ENCODE measurements at places on chromosomes 6 and 20.
A peak's percentile ranks its signal among the peaks of the same experiment; 100 is the strongest.

DNA sequence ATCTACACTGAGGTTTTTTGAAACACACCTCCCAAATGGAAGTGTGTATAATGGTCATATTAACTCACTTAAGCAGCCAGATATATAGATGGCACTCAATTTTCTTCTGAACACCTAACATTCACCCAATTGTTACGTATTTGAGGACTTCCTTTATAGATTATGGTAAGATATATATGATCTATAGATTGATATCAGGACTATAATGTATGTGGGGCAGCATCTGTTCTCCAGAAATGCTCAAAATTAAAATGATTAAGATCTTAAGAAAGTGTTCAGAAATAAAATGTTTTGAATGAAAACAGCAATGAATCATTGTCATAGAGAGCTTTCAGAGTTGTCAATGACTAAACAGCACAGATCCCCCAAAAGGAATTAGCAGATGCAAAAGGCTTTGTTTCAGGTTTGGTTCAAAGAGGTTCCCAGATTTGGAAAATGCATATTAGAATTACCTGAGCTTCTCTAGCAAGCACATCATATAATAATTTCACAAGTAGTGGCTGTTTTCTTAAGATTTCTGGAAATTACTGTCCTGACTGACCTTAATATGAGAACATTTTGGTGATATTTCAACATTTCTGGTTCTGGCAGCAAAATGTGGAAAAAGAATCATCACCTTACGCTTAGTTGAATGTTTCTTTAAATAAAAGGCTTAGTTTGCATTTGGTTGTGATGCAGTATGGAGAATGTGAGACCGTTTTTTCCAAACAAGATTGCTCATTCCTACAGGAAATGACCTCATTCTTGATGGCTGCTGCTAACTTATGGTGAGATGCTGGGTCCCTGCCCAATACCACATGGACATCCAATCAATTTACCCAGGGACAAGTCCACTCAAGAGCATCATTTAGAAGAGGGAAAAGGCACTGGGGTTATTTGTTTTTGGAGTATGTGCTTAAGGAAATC lies 31.5 kb downstream of the TRAF3IP2 start:
- no peak for DNase-seq

- DNase-seq, result no peak
These were observed 28.2 kb downstream of the ESF1 start for GRCh38 chr20:13756551-13756950.

DNA sequence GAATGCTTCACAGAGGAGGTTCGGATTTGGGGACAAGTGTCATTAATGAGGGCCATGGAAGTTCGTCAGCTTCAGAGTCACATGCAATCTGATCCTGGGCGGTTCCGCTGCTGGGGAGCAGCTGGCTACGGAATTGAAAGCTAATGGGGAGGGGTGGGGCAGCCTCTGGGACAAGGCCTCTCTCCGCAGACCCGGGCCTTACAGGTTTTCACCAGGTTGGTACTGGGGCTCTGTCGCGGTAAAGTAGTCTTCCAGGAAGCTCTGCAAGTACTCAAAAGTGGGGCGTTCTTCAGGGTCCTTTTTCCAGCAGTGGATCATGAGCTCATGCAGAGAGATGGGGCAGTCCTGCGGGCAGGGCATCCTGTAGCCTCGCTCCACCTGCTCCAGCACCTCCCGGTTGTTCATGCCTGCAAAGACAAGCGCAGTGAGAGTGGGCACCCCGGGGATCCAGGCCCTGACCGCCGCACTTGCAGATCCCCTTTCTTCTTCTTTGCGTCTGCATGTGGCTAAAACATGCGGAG lies 55.9 kb upstream of the TRAF3IP2 start:
- peak; percentile 80 for DNase-seq

DNA sequence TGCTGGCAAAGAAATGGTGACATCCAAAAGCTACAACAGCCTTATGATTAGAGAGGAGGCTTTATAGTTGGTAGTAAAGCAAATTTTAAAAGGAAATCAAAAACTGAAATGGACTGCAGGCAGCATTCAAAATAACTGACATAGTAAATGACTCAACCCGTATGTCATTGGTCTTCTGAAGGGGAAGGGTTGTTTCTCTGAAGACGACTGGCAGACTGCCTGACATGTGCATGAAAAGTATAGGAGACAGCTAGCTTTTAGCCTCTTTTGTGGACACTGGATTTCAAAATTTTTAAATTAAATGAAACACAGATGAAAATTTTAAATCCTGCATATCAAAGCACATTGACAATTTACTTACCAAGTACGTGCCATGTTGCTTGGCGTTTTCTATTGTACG lies 90.7 kb downstream of the TRMT6 start:
- DNase-seq, result no peak

DNA sequence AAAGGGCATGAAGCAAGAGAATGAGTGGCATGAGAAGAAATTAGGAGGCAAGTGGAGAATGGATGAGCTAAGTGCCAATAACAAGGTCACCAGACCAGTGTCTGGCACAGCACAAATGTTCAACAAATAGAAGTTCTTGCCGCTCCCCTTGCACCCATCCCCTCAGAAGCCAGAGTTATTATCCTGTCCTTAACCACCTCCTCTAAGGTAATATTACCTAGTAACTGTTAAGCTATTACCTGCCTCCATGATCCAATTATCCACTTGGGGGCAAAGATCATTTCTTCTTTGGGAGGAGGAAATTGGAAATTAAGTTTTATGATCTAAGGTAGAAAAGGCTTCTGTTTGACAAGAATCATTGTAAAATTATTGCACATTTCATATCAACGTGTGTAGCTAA lies 133.8 kb downstream of the FOXA2 start:
- no peak for DNase-seq

GRCh38 chr20:672963-673602 lies 2.5 kb downstream of the SCRT2 start:
- peak; percentile 73 for DNase-seq

- DNase-seq, result no peak
These were observed 51.7 kb downstream of the GFOD1 start for GRCh38 chr6:13435477-13436246.

DNA sequence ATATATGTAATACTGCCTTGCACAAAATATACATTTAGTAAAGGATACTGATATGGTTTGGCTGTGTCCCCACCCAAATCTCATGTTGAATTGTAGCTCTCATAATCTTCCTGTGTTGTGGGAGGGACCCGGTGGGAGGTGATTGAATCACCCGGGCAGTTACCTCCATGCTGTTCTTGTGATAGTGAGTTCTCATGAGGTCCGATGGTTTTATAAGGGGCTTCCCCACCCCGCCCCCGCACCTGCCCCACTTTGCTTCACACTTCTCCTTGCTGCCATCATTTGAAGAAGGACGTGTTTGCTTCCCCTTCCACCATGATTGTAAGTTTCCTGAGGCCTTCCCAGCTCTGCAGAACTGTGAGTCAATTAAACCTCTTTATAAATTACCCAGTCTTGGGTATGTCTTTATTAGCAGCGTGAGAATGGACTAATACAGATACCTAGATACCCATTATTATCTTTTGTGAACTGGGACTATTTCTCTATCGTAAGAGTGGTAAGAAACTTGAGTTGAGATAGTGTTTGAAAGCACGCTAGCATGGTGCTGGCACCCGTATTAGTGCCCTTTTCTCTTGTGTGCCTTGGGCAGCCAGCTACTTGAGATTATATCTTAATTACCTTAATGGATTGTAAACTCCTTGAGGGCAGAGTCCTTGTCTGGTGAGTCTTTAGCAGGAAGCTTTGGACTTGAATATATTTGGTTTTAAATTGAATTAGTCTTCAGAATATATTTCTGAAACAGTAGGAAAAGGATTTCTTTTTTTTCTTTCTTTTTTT lies 25.6 kb downstream of the TOP1 start:
- no peak for DNase-seq

DNA sequence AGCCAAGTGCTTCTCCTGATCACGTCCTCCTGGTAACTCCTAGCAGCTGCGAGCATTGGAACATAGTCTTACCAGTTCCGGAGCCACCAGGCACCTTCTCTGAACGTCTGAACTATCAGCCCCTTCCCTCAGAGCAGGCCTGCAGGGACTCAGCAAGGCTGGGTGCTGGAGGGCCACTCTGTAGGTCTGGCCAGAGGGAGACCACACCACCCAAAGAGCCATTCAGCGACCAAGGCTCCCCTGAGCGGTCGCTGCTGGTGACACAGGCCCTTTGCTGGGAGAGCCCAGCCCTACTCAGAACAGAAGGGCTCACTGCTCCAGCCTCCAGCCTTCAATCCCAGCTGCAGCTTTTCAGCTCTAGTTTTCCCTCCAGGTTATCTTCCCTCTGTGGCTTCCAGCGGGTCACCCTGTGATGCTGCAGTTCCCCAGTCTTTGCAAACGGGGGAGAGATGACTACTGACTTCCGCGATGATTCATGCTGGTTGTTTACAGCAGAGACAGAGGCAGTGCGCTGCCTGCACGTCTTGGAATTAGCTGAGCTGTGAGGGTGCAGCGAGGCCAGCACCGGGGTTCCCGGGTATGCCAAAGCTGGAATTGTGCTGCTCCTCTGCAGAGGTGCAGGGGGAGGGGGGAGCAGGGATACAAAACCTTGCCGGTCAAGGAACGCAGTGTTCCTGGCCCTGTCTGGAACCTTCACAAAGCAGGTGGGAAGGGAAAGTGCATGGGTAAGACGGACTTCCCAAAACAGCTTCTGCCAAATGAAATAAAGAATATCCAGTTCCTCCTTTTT lies 161.4 kb downstream of the LY86 start:
- DNase-seq, result peak; percentile 53

GRCh38 chr6:132964101-132964867 lies 149.9 kb downstream of the RPS12 start:
- no peak for DNase-seq

DNA sequence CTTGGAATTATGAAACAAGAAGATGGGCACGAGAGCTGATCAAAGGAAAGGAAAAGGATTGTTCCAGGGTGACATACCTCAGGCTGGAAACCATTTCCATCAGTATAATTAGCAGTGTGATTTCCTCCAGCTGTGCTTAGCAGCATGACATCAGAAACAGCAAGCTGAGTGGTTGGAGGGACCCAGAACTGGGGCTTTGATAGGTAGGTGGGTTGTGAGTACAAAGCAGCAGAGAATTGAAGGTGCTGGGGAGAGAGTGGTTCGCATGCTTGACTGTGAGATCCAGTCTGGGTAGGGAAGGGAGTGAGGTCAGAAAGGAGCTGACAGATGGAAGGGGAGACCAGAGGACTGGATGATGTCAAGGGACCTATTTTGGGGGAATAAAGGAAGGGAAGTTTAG lies 90.4 kb downstream of the CD164 start:
- no peak for DNase-seq

- peak; percentile 81 for DNase-seq
These were observed at the start of gene RIPPLY2 for GRCh38 chr6:83853178-83854000. RIPPLY2 (plus strand) TSS chr6:83853360; CDS start chr6:83853417, 57 bp downstream.

GRCh38 chr6:89080281-89081128 lies at the start of gene PNRC1:
PNRC1 (plus strand) TSS chr6:89080751; CDS start chr6:89080895, 144 bp downstream.
- peak; percentile 100 for DNase-seq

- no peak for DNase-seq
These were observed 98.8 kb downstream of the LAMA2 start for GRCh38 chr6:128981716-128982115.

GRCh38 chr20:60403105-60403741 lies 445.0 kb downstream of the CDH26 start:
- DNase-seq, result no peak

DNA sequence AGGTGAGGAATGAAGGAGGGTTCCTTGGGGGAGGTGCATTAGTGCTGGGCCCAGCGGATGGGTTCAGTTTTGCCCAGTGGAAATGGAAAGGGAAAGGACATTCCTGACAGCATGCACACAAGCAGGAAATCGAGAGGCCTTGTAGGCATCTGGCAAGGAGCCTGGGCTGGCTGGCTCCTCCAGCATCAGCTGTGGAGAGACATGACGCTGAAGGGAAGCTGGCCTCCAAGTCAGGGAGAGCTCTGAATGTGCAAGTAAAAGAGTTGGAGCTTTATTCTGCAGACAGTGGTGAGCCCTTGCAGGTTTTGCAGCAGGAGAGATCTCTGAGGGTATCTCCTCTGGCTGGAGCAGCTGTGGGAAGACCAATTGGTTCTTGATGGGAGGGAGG lies 154.3 kb downstream of the MRPL14 start:
- no peak for DNase-seq

- DNase-seq, result no peak
These were observed 425.0 kb downstream of the COL12A1 start for GRCh38 chr6:74780831-74781230.

DNA sequence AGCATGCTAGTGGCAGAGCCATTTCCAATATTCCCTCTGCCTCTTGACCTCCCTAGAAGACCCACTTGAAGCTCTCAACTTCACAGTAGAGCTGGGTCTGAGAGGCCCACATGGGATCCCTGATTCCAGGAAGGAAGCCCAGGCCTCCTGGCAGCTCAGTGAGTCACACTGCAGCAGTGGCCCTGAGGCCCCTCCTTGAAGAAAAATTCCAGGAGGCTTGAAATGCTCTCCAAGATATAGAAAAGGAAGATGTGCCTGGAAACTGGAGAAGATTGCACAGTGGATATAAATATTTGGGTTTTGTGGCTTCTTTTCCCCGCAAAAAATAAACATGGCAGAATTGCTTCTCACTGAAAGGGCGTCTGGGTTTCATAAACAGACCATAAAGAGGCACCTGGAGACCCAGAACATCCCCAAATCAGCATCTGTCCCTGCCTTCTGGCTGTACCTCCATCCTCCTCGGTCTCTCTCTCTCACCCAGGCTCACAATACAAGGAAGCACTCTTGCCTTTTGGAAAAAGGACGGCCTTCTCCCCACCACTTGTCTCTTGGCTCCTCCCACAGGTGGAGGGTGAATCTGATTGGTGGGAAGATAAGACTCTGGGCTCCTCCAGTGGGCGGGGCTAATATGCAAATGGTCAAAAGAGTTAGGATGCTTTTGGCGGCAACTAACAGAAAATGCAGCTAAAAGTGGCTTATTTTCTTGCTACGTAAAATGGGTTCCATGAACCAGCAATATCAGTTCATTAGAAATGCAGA lies 200.0 kb upstream of the SULF2 start:
- DNase-seq, result peak; percentile 68

DNA sequence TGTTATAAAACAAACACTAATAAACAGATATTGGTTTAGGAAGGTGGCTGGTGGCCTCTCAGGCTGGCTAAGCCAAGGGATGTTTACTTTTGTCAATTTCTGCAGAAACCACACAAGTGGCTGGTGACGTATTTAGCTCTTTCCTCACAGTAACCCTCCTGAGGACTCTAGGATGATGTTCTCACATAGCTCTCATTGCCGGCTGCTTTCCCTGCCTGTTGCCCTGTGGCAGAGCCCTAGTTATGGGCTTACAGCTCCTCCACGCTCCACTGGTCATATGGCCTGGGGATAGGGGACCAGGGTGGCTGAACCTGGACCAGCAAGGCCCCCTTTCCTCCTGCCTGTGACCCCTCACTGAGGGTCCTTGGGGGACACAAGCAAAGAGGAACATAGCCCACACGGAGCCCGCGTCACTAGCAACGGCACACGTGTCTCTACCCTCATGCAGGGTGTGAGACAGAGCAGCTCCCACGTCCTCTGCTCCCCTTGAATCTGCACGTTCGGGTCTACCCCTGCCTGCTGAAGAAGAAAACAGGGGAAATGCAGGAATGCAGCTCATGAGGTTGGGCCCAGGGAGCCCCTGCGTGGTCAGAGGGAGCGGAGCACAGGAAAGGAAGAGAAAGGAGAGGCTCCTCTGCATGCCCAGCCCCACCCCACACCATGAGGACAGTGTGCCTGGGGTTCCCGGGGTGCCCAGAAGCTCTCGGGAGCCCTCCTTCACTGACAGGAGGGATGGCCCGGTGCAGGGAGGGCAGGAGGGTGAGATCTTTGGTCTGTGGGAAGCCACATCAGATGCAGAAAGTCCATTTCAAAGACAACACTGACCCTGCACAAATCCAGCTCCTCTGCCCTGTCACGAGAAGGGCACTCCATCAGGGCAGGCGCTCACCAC lies 13.9 kb downstream of the RAMACL start:
- DNase-seq, result peak; percentile 78

Data from GM23338 (cell line).